Myometrial cell (primary cell): ENCODE measurements at places on chromosomes 11 and 22. TPM values are rescaled to one million over a fixed set of nuclear protein-coding genes. Genes with fewer than 3 reads are reported as not detected.

The TRIM34 gene
- total RNA-seq, result 16.5 and 18.5 TPM in 2 replicates

The PLAAT3 gene
- total RNA-seq, result 6.6 and 12.2 TPM in 2 replicates

The TMEM121B gene
- total RNA-seq, result under 0.01 and 0.35 TPM in 2 replicates

The DLG2 gene
- 0.18 TPM in 1 of 2 replicates, not detected in the other for total RNA-seq

The MS4A4E gene
- not detected in 2 replicates for total RNA-seq
